Nephron progenitor cell (in vitro differentiated cells): ENCODE measurements at places on chromosomes 13 and 19.

DNA sequence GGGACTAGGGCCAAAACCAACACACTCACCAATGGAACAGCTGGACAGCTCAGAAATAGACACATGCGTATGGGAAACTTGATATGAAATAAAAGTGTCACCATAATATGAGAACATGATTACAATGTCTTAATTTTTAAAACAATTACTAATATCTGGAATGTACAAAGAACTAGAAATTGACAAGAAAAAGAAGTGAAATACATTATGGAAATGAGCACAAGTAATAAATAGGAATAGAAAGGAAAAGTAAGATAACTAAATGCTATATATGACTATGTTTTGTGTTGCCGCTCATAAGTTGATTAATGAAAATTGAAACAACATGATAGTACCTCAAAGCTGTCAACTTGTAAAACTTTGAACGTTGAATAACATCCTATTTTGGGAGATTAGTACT lies 801.1 kb downstream of the SLITRK5 start:
- no peak for DNase-seq

GRCh38 chr13:101218484-101218883 lies 197.8 kb downstream of the NALCN start:
- no peak for DNase-seq

- DNase-seq: no peak
These were observed 2.4 kb downstream of the DHX34 start for GRCh38 chr19:47351548-47351947.

- no peak for DNase-seq
These were observed 10.1 kb downstream of the GRIN2D start for GRCh38 chr19:48403606-48404005.

GRCh38 chr13:49340161-49340560 lies 92.4 kb downstream of the CDADC1 start:
- DNase-seq: no peak

GRCh38 chr13:27449081-27449603 lies 1.2 kb downstream of the MTIF3 start:
- no peak for DNase-seq

DNA sequence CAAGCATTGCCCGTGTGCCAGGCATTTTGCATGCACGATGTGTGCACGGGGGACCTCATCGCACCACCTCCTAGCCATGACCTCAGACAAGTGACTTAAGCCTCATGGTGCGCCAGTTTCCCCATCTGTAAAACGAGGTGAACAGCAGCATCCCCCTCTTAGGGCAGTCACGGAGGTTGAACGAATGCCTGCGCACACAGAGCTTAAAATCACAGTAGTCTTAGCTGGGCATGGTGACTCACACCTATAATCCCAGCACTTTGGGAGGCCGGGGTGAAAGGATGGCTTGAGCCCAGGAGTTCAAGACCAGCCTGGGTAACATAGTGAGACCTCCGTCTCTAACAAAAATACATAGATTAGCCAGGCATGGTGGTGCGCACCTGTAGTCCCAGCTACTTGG lies 48.6 kb downstream of the PIN1 start:
- DNase-seq: no peak

- no peak for DNase-seq
These were observed 741.2 kb upstream of the PCDH9 start for GRCh38 chr13:67971291-67971690.

- DNase-seq: no peak
These were observed 18.0 kb upstream of the CFAP97D2 start for GRCh38 chr13:114161028-114161556.

DNA sequence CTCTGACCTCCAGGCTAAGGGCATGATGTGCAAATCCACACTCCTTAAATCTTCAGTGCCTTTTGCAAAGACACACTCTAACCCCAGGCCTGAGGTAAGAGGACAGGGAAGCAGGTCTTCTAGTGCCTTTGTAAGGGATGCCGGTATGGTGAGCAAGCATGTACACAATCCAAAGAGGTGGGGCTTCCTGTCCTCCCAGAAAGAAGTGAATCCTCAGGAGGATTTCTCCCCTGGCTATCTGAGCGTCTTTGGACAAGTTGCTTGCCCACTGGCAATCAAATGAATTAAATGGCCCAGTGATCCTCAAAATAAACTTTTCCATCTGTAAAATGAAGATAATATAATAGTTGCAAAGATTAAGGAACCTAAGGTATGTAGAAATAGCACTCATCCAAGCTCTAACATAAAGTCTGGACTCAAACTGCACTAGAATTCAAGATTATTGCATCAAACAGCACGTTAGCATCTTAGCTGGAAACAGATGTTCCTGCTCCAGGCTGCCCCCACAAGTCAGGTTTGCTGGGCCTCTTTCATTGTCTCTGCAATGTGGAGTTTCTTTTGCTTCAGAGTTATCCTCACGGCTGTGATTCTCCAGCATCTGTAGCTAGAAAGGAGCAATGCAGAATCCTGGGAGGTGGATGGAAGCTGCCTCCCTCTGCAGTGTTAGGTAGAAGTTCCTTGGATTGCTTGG lies 249.6 kb downstream of the TSHZ3 start:
- DNase-seq: no peak

DNA sequence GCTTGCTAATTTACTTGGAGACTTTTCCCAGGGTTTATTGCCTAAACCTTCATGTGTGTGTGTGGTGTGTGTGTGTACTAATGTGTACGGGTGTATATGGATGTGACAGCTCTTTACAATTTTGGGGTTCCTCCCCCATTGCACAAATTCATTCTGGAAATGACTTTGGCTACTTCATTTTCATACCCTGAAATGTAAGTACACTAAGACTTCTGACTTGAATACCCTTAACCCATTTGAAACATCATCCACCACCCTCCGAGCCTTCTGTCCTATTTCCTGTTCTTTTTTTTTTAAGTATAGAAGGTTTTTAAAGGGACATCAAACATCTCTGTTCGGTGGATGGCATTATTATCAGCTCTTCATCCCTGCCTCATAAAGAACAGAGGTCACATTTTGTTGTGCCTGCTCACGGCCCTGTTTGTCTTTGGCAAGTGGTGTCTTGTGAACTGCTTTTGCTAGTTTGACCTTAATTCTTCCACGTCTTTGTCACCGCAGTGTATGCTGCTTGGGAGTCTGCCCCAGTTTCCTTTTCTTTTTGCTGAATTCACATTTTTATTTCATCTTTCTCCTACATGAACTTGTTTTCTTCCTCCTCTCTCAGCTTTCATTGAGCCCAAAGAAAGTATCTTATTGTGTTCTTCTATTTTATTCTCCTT lies 228.3 kb downstream of the FOXO1 start:
- no peak for DNase-seq
